Stimulated activated CD8-positive, alpha-beta memory T cell treated with anti-CD3 and anti-CD28 coated beads, Interleukin-12 subunit alpha, Interleukin-12 subunit beta, amount 100 ng/mL, for 1 hour (primary cell): ENCODE measurements at places on chromosomes 6 and 20.

DNA sequence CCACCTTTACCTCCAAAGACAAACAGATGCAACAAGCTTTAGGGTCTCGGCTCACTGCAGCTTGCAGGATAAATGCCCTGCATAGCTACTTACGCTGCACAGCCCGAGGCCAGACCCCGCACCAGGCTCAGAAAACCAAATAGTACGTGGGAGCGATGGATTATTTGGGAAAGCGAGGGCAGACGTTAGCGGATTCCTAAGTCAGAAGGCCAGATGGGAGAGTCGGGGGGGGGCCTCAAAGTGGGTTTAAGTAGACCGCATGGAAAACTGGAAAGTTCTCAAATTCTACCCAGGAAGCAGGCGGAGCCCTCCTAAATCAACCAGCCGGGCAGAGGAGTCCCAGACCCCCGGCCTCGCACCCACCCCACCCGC lies 382 bp downstream of the SFT2D1 start:
- no peak for DNase-seq

- no peak for DNase-seq
These were observed 7.2 kb downstream of the PNLDC1 start for GRCh38 chr6:159807150-159807858.

DNA sequence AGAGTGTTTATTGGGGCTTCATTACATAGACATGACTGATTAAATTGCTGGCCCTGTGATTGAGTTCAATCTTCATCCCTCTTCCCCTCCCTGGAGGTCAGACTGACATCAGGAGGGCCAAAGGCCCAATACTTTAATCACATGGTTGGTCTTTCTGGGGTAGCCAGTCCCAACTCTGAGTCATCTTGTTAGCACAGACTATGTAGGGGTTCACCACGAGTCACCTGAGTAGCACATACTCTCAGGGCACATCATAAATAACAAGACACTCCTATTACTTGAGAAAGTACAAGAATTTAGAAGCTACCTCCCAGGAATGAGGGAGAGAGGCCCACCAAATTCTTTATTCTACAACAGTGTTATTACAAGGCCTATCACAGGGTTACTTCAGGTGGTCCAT lies 11.3 kb downstream of the GINS1 start:
- no peak for DNase-seq

GRCh38 chr20:34310481-34311117 lies 7.4 kb upstream of the AHCY start:
- DNase-seq = no peak

DNA sequence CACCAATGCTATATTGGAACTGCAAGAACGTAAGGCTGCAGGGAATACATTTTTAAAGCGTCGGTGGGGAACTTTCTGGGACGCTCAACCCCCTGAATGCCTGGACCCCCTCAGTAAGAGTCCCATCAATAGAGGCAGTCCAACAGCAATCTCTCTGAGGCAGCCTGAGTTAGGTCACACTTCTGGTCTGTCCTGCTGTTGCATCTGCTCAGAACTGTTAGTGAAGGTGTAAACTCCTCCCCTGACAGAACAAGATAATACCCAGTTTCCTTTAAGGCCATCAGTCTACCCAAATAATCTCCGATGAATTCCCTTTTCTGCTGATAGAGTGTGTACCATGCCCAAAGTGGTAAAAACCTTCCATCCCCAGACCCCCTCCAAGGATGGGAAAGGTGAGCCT lies 1.1 kb upstream of the RNGTT start:
- DNase-seq = no peak

DNA sequence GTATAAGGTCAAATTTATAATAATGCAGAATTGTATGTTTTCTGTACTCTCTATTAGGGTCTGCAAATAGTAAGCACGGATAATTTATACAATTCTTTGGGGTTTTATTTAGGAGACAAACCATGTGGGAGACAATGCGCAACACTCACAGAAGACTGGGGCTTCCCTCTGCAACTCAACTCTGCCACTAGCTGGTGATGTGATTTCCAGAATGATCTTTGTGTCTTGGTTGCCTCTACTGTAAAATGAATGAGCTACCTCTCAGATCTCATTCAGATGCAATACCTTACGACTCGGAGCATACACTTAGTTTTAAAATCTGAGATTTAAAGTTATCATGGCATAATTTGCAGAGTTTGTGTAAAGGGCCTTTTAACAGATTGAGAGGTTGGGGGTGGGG lies 6.4 kb downstream of the MAN1A1 start:
- DNase-seq = no peak

GRCh38 chr20:561437-562231 lies 18.0 kb upstream of the CSNK2A1 start:
- no peak for DNase-seq

DNA sequence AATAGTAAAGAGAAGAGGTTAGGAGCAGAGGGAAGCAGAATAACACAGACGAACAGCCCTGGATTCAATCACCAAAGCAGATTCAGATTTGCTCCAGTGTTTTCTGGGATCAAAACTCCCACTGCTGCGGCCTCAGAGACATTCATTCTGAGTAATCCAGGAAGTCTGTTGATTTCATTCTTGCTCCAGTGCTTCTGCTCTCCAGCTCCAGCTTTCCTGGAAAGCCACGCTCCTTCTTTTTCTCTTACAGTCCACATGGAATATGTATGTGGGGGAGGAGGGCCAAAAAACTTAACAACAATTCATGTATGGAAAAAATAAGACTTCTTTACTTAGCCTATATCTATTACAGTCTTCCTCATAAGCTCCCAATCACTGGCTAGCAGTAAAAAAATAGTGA lies 26.4 kb upstream of the UST start:
- no peak for DNase-seq

- DNase-seq = no peak
These were observed 421.0 kb downstream of the TENT5A start for GRCh38 chr6:81331526-81331925.

DNA sequence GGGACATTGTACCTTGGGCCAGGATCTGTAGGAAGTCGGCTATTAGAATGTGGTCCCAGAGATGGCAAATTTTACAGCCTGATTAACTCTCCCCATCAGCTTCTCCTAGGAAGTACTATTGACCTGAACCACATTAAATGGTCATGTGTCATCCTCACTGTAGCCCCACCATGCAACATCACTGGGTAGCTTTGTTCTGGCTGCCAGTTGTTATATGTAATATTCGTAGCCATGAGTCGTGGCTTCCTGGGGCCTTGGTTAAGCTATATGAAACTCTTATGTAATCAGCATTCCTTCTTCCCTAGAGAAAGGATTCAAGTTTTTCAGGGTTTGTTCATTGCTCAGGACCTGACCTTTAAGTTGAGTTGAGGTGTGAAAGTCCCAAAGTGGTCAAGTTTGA lies 125.7 kb downstream of the ANKS1A start:
- no peak for DNase-seq

DNA sequence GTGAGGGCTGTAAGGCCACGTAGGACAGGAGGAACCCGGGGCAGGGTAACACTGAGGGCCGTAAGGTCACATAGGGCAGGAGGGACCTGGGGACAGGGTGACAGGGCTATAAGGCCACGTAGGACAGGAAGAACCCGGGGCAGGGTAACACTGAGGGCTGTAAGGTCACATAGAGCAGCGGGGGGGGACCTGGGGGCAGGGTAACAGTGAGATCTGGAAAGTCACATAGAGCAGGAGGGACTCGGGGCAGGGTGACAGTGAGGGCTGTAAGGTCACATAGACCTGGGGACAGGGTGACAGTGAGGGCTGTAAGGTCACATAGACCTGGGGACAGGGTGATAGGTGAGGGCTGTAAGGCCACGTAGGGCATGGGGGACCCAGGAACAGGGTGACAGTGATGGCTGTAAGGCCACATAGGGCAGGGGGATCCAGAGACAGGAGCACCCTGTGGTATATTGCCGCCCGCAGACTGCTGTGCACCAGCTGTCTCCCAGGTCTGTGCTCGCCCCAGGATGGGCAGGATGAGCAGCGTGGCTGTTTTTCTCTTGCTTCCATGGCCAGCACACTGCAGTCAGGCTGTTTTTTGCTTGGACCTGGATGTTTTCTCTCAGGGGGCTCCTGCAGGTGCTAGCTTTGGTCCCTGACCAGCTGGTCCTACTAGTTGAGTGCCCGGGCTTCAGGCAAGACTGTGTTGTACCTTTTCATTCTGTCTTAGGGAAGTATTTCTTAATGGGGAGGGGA lies 55.7 kb downstream of the SYTL3 start:
- no peak for DNase-seq

- DNase-seq = no peak
These were observed 459.7 kb downstream of the MMUT start for GRCh38 chr6:49003348-49003747.

- no peak for DNase-seq
These were observed 75.2 kb upstream of the GLP1R start for GRCh38 chr6:38973178-38974057.

DNA sequence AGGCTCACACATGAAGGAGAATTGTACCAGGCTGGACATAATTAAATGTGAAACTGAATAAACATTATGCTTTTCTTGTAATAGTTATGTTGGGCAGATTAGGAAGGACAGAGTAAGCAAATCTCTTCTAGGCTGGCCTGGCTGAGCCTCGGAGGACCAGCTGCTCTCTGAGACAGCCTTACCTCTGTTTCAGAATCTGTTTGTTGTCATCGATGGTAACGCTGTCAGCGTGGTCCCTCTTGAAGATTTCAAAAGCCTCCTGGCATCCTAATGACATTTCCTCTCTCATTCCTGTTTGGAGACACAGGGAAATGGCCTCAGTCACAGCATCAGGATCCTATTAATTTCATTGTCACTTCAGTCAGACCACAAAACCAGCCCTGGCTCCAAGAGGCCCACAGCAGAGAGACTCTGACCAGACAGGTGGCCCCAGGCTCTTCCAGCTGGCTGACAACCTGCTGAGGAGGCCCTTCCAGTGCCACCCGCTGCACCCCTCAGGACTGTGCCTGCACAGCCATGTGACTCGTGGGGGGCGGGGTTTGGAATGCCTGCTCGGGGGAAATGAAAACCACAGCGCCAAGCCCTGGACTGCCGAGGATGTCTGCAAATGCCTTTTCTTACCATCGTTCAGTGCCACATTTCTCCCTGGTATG lies 108.5 kb upstream of the KCNK16 start:
- DNase-seq = no peak

DNA sequence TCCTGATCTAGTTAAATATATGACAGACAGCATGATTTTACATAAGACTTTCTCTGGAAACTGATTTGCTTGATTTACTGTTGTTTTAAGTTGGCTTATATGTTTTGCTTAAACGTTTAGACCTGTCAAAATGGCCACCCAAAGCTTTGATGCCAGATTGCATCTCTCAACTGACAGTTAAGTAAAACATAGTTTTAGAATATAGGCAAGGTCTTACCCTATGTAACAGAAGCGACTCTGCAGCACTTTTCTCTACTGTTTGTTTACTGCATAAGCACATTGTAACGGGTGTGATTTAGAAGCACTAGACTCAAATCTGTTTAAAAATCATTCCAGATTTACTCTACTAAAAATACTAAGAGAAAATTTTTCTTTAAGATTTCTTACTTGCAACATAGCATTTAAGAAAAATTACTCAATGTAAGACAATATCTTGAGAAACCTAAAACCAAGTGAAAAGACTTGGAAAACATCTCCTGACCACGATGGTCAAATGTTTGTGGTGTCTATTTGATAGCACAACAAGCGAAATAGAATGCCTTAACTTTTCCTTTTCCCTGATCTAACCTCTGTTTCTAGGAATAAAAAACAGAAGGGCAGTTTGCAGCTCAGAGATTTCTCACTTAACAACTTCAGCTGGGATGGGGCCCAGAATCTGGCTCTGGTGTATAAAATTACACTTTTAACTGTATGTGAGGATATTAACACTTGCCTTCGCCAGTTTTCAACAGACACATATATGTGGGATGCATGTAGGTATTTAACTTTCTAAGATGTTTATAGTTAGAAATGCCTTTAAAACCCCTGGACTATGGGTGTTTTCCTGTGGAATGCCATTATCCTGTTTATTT lies 47.4 kb downstream of the AIG1 start:
- no peak for DNase-seq

GRCh38 chr6:122400121-122400450 lies 634 bp downstream of the HSF2 start:
- peak; percentile 4 for DNase-seq
